ENCODE measurements at places on chromosomes 3 and 15. TPM values are rescaled to one million over a fixed set of nuclear protein-coding genes. Genes with fewer than 3 reads are reported as not detected.
A peak's percentile ranks its signal among the peaks of the same experiment; 100 is the strongest.

GRCh38 chr3:16369885-16370284, 104.9 kb downstream of the OXNAD1 start:
- DNase-seq, result no peak

SLC12A8 gene
- total RNA-seq, result 2.8 TPM

DNA sequence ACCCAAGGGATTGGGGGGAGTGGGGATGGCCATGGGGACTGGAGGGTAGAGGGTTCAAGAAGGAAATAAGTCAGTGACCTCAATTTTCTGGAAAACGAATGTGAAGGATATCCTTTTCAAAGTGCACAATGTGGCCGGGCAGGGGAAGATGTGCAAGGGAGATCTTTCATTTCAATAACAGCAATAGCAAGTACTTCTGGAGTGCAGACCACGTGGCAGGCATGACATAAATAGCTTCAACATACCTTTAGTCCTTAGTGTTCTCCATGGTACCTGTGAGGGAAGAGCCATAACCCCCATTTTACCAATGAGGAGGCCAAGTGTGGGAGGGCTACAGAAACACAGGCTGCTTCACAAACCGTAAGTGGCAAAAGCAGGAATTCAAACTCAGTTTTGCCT, 138.7 kb downstream of the FOXP1 start:
- DNase-seq, result no peak

DNA sequence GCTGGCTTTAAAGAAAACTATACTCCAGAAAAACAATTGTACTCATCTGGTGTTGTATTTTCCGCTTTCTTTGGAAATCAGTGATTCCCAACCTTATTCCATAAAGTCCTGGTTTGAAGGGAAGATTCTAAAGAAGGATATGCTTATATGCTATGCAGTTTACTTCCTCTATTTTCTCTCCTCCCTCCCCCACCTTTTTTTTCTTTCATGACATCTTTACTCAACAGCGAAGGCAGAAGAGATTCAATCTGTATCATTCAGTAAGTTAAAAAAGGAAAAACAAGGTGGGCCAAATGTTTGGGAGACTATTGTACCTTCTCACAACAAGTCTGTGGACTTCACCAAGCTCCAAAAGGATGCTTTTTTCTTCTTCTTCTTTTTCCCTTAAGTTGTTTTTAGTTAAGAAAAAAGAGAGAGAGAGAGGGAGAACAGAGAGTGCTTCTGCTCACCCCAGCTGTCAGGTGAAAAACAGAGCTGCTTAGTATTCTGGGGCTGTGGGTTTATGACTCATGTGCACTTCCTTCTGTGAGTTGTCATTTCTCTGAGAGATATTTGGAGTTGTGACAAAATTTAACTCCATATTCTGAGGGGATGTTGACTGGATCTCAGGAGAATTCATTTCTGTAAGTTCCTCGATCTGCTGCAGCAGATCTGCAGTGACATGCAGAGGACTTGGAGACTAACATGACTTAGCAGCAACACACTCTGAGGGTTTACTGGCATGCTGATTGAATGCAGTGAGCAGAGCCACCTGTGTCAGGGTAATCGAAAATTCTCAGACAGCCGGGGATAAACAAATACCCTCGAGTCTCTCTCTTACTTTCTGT, 70.7 kb downstream of the SSR3 start:
- DNase-seq, result no peak

DNA sequence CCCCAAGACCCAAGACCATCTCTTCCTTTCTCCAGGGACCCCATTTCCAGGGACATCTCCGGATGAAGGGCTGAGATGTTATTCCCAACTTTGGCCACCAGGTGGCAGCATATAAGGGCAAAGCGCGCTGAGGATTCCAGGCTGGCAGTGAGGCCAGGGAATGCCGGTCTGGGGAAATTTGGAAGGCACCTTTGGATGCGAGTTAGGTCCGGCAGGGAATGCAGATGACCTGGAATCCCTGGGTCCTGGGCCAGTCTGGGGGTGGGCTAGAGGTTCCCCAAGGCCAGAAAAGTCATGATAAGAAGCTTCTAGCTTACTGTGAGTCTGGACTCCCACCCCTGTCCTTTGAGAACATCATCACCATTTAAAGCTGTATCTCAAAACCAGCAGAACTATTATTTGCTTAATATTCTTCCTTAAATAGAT, 1.6 kb upstream of the CHST13 start:
- peak; percentile 59 for DNase-seq

DNA sequence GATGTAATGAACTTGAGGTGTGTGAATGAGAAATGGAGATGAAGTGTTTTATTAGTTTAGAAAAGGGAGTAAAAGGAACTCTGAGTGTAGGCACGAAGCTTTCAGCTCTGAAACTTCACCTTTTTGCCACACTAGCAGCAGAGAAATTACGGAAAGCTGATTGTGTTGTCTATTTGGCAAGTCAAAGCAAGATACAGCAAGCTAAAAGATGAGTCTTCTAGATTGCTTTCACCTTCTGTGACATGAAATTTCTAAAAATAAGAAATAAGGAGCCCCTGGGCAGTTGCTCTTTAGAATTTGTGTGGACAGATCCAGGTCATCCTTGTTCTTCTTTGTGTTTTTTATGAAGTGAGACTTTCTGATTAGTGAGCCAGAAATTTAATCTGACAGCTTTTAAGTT, 143.4 kb downstream of the FNDC3B start:
- no peak for DNase-seq

C3orf80 gene
- 0.17 TPM for total RNA-seq

DNA sequence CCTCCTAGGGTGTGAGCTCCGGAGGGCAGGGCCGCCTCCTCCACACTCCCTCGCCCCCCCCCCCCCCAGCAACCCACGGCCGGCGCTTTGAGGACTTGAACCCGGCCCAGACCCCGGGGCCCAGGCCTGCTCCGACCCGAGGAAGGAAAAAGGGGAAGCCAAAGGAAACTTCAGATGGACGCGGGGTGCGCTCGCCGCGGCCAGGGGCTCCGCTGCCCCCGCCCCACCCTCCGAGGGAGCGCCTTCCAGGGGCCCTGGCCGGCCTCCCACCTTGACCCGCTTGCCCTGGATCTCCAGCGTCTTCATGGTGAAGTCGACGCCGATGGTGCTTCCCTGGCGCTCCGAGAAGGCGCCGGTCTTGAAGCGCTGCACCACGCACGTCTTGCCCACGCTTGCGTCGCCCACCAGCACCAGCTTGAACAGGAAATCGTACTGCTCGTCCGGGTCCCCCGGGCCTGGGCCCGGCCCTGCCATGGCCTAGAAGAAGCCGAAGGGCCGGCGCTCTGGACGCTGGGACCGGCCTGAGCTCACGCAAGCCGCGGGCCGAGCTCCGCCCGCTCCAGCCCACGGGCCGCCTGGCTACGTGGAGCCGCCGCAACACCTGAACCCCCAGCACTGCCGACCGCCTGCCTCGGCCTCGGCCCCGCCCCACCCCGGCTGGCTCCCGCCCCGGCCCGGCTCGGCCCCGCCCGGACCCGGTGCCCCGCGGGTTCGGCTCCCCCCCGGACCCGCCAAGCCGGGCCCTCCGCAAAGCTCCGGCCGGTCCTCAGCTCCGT, 400 bp downstream of the RAB43 start:
- DNase-seq, result no peak

DNA sequence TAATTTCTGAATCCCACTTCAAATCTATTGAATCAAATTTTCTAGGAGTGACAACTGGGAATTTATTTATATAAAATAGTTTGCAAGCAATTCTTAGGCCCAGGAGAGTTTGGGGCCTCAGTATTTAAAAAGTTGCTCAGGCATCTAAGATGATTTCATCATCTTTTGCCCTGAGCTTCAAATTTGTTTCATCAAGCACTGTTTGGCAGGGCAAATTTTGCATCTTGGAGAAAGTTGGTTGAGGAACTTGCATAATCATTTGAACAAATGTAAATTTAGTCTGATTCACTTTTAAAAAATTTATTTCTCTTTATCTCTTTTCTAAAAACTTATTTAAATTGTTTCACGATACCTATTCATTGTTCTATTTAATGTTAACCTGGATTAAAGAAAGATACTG, 702.8 kb downstream of the SI start:
- no peak for DNase-seq

GRCh38 chr3:30233913-30234646, 372.3 kb upstream of the TGFBR2 start:
- DNase-seq, result no peak

DNA sequence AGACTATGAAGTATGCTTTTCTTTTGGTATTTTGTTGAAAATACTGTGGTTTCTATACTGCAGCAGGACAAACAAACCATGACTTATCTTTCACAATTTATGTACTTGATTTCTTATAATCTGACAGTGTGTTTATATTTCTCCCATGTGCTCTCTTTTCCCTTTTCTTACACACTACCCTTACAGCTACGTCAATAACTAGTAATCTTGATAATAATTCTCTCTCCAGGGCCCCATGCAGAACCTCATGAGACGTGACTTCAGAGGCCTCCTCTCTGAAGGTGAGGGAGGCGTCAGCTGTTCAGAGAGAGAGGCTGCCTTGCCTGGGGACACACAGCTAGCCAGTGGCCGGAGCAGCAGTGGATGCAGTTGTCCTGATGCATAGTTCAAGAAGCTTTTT, 35.9 kb downstream of the KY start:
- no peak for DNase-seq

GRCh38 chr3:53026382-53027162, 19.3 kb downstream of the SFMBT1 start:
- DNase-seq, result no peak

DNA sequence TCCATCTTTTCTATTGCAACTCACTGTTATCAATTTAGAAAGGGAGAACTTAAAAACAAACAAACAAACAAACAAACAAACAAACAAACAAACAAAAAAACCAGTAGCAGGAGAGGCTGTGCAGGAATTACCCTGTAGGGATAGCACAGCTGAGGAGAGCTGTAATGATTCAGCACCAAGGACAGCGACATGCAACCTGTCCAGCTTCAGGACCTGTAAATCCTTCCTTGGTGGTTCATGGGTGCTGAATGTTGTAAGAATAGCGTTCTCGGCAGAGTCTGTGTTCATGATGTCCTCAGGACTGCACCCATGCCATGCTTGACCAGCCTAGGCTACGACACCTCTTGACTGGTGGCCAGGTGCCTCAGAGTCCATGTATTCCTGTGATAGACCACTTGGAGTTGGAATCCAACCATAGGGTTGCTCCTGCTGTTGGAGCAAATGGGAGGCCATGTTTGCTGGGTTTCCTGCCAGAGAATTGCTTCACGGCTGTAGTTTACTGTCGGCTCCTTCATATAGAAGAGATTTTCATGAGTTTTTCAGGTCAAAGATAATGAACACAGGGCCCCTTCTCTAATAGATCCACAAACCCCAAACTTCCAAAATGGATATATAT, 65.9 kb downstream of the CACNA2D3 start:
- DNase-seq, result no peak

DNA sequence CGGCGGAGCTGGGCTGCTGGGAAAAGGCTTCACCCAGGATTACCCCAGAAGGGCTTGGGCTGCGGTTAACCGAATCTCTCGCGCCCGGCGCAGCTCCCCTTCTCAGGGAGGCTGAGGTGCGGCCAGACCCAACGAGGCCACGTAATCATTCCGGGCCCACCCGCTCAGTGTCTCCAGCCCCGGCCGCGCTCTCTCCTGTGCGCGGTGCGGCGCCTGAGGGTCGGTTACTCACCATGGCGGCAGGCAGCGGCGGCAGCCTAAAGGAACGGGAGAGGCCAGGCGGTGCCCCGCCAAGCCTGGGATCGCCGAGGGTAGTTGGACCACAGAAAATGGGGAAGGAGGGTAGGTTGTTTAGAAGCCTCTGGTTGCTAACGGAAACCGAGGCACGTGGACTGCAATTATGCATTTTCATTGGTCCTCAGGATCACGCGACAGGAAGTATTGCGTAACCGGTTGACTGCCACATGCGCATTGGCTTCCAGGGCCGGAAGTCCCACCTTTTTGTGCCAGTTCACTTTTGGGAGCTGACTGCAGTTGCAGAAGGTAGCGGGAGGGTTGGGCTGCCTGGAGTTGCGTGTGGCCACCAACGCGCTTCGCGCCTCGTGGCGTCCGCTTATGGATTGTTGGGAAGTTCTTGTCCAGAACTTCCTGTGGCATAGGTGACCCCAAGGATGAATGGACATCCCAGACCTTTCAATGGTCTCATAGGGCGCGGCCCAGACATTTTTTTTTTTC, at the start of gene LZTFL1:
Gene LZTFL1 (minus strand): TSS at position 363 of the 735 bp plus-strand sequence. CDS start 128 bp downstream, at position 235.
- peak; percentile 96 for DNase-seq

GRCh38 chr3:52216585-52217408, 8.6 kb downstream of the TLR9 start:
- peak; percentile 91 for DNase-seq

DNA sequence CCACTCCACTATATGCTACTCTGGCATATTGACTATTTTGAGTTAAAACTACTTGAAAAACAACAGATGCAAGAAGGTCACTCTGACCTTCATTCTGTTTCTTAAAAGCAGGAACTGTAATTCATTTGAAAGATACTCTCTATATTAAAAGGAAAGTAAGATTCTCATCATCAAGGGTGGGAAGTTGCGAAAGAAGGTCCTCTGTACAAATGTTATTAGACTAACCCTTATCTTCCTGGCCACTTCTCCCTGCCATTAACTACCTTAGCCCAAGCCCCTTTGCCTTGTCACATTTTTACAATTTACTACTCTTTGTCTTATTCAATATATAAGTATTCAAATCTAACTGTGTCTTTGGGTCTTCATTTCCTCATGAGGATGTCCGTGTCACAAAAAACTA, 16.1 kb downstream of the SIDT1 start:
- no peak for DNase-seq

AADACL2 gene
- not detected for total RNA-seq

- no peak for DNase-seq
Measured at GRCh38 chr15:43314171-43314570, 16.2 kb downstream of the LCMT2 start.

GOLGA6D gene
- total RNA-seq, result 0.08 TPM

CHAC1 gene
- 2.2 TPM for total RNA-seq

- DNase-seq, result peak; percentile 63
Measured at GRCh38 chr15:90143166-90143655, 40.9 kb upstream of the IDH2 start.

TMED3 gene
- total RNA-seq, result 27.7 TPM

DNA sequence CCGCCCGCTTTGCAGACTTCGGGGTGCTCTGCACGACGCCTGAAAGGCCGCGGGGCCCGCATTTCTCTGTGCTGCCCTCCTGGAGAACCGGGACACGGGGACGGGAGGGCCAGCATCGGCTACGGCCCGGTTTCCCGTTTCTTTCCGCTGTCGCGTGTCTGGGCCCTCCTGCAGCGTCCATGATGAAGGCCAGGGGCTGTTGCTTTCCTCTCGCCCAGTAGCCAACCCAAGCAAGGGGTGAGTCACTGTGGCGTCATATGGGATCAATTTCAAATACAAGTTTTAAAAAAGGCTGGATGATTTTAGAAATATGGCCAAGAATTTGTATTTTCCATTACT, 435 bp downstream of the SLC35G2 start:
- no peak for DNase-seq

VEPH1 gene
- total RNA-seq, result 65.8 TPM

DNA sequence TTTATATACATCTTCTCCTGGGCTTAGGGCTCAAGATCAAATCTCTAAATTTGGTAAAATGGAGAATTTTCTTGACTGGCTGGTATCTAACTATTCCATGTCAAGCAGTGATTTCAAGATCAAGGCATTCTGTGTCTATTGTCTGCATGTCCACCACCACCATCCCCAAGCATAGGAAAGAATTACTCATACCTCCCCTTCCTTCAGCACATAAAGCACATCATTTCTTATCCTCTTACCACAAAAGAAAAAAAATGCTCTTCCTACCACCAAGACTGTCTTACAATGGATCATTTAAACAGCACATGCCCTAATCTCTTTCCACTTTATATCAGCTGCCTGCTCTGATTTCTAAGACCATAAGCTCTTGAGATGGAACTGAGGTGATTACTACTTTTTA, 470.5 kb upstream of the THBS1 start:
- no peak for DNase-seq

GRCh38 chr15:59548501-59549226, 62.9 kb upstream of the GCNT3 start:
- no peak for DNase-seq

SCG5 gene
- total RNA-seq, result not detected

Measured in adrenal gland (tissue), 19 donors.